ENCODE measurements at places on chromosomes 2 and 18.

DNA sequence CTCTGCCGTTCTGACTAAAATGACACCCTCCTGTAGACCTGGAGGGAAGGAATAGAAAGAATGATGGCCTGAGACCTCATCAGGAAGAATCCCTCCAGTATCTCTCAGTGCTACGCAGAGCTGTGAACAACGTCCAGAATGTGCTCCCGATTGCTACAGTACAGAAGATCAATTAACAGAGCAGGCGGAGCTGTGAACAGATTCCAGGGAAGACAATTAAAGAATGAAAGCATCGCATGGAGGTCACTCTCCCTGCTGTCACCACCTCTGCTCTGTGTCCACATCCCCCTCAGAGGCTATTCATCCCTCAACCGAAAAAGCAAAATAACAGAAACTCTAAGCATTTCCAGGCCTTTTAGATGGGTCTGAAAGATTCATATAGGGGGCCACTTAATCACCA is 481.0 kb downstream of the EIPR1 start:
- DNase-seq = no peak

DNA sequence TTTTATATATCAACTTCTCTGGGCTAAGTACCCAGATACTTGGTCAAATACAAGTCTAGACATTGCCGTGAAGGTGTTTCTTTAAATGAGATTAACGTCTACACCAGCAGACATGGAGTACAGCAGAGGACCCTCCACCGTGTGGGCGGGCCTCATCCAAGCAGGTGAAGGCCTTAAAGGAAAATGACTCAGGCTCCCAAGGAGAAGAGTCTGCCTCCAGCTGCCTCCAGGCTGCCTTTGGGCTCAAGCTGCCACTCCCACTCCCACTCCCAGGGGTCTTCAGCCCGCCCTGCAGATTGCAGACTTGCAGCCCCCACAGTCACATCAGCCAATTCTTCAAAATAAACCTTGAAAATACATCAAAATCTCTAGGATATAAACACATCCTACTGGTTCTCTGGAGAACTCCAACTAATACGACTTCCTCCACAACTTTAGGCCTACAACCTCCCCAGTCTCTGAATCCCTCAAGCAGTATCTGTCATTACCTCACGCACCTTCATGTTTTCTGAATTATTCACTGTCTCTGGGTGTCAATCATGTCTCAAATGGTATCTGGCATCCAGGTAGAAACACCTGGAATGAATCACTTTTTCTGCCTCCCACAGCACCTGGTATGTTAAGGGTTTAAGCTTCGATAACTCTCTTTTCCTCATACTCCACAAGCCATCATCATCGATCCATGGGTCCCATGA is 6.9 kb downstream of the ITGB1BP1 start:
- DNase-seq = no peak

GRCh38 chr2:234189230-234189629 is 138.7 kb downstream of the SPP2 start:
- DNase-seq = no peak

DNA sequence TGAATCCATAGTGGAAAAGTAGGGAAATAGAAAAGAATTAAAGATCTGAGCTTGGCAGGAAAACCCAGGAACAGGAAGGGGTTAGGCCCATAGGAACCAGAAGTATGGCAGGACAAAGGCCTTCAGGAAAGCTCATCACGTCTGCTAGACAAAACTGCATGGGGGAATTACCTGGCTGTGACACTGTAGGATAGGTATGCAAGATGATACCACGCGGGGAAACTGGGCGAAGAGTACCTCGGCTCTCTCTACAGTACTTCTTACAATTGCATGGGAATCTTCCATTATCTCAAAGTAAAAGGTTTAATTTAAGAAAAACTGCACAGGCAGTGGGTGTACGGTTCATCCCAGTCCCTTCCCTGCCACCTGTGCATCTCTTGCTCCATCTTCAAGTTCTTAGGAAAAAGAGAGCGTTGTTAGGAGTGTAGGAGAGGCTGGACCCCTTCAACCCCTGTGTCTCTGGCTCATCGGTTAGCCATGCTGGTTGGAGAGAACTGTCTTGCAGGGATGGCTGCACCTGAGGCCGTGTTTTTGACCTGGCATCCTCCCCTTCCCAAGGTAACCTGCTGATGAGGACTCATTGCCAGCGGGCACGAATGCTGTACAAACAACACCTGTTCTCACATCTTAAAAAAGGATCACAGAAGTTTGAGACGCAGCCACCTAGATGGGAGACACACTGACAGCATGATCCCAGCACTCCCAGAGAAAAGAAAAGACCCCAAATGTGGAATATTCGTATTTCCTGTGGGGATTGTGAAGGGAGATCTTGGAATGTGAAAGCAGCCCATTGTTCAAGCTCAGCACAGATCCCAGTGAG is 120.5 kb upstream of the COPS8 start:
- no peak for DNase-seq

- peak; percentile 35 for DNase-seq
Observed at GRCh38 chr18:3261373-3262233, at the start of gene MYL12B. Gene MYL12B, plus strand, starts transcription at chr18:3262133. Its CDS starts 10,766 bp downstream, at chr18:3272899.

DNA sequence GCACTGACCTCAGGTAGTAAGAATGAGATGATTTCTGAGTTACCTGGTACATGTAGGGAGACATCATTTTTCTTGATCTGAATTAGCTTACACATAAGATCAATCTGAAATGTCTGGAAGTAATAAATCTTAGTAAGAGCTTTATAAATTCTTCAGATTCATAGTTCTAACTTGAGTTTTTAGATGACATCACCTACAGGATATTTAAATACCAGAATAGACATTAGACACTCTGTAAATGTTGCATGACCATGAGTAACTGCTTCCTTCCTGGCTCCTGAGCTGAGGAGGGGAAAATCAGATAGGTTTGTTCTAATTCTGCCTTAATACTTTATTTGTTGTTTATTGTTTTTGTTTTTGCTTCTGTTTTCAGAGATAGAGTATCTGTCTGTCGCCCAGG is 181.8 kb downstream of the PHLPP1 start:
- DNase-seq = no peak

DNA sequence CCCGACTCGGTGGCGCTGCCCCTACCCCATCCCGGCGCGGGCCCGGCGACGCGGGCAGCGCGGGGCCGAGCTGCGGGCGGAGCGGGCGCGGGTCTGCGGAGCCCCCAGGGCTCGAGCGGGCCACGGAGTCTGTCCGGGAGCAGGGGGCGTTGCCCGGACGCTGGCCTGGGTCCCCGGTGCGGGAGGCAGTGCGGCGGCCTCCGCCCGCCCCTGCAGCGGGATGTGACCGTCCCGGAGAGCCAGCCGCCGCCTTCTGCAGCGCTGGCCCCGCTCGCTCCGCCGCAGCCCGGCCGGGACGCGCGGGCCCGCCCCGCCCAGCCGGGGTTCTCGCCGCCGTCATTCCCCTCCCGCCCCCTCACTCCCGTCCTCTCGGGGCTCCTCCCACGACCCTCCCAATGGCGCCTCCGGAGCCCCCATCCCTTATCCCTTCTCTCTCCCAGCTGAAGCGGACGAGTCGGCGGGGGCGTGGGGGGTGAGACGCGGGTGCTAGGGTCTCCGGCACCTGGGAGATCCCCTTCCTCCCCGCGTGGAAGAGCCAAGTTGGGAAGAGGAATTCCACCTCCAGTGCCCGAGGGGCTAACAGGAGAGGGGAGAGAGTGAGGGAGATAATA is at the start of gene FNDC4:
Gene FNDC4 (minus strand): TSS at position 257 of the 611 bp plus-strand sequence. CDS start 521 bp downstream, outside the sequence.
- DNase-seq = no peak

DNA sequence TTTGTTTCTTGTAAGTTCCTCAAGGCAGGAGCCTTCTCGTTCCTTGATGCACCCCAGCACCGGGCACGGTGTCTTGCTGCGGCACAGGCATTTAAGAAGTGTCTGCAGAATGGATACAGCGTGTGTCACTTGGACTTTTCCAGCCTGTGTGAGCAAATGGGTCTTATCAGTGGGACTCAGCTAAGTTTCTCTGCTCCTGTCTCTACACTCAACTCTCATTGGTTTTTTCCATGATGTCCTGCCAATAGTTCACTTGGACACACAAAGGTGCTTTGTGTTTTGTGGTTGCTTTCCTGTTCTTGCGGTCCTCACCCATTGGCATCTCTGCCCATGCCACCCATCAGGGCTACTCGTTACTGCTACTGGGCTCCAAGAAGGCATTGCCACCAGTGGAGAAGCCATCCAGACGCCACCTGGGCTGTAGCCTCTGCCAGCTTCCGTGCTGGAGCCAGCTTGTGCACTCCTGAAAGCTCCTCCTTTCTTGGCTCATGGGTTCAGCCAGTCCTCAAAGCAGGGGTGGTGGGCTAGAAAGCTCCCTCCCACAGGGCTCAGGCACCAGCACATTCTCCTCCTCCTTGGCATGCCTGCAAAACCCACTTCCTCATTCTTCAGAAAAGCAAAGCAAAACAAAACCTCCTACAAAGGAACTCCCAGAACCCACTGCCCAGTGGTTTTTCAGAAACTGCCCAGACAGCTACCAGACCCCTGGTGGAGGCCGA is 41.4 kb downstream of the IL1R2 start:
- DNase-seq = no peak

- DNase-seq = no peak
Observed at GRCh38 chr2:208086029-208086428, 38.3 kb downstream of the CRYGD start.

- no peak for DNase-seq
Observed at GRCh38 chr18:67517444-67517765, 885 bp upstream of the DSEL start.

GRCh38 chr2:99158599-99158998 is 3.8 kb downstream of the LIPT1 start:
- DNase-seq = no peak

DNA sequence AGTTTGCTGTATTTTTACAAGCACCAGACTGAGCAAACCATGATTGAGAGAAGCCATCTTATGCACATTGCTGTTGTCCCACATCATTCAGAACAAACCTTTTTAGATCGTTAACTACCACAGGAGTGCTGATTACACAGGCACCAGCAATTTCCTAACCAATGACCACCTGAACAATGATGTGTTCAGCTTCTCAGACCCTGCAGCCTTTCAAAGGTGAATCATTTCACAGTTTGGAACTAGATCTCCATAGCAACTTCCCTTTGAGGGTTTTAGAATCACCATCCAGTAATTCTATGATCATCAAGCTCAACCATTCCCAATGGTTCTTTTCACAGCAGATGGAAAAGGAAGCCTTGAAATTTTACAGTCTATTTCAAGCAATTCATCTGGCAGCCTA is 71.4 kb downstream of the OLA1 start:
- DNase-seq = no peak

- no peak for DNase-seq
Observed at GRCh38 chr2:99354070-99354469, 16.9 kb downstream of the EIF5B start.

DNA sequence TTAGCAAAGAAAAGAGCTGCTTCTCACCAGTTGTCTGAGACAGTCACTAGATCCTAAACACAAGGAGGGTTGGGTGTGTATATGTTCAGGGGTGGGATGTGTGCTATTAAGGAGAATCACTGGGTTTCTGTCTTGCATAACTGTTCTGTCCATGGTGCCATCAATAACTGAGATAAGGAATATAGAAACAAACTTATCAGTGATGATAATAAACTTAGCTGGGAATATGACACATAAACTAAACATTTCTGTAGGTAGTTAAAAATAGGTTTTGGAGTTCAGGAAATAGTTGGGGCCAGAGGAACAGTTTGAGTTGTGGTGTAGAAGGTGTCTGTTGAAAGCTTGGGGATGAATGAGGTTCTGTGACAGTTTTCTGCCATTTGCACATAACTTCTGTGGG is 17.4 kb downstream of the NAPG start:
- DNase-seq = no peak

DNA sequence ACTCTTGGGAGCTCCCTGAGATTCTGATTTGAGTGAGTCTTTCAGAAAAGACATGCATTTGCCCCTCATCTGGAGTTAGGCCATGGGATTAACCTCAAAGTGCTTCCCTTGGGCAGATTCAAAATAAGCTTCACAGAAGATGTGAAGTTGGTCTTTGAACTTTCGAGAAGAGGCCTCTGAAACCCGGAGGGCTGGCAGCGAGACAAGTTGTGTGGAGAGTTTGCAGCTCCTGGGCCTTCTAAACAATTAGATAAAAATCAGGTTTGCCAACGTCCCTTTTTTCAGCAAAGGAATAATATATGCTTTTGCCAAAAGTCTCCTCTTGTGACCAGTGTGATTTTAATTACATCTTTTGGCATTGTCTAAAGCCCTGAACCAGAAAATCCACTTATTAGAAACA is 489.7 kb downstream of the SOX11 start:
- DNase-seq = no peak

DNA sequence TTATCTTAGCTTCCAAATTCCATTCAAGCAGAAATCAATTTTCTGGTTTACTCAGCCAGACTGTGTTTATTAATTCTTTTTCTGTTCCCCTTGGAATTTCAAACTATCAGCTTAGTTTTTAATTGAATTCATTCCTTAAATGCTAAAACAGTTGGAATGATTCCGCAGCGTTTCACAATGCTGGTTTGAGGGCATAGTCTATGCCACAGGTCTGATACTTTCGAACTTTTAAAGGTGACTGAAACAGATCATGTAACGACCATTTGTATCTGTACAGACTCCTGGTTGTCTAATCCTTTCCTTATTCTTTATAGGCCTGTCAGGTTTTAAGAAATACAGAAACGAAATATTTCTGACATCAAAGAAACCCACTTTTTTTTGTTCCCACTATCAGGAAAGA is 45.4 kb downstream of the STPG4 start:
- no peak for DNase-seq

- no peak for DNase-seq
Observed at GRCh38 chr2:43634604-43635306, 2.3 kb upstream of the PLEKHH2 start.

DNA sequence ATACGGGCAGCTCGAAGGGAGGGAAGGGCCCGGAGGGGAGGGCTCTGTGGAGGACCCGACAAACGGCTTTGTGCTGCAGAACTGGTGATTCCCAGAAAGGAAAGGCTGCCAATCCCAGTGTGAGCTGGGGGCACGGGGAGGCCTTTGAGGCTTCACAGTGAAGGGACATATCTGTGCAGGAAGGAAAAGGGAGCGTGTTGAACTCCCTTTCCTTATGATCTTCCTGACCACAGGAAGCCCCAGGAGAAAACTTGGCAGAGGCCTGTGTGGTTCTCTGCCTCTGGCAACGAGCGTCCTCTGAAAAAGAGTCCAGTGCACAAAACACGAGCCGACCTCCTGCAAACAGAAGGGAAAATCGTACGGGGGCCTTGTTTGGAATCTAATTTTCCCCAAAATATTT is 683.5 kb upstream of the SALL3 start:
- DNase-seq = no peak

Data from stimulated activated CD8-positive, alpha-beta memory T cell treated with anti-CD3 and anti-CD28 coated beads, Interleukin-4, amount 100 ng/mL, for 4 hours (primary cell).